GM23338 (cell line): ENCODE measurements at places on chromosomes 3 and 15. TPM values are rescaled to one million over a fixed set of nuclear protein-coding genes. Genes with fewer than 3 reads are reported as not detected.

CYP8B1 gene
- polyA plus RNA-seq: not detected in 2 replicates

POC1A gene
- 18.4 and 19.1 TPM in 2 replicates for polyA plus RNA-seq

XCR1 gene
- polyA plus RNA-seq: not detected in 2 replicates

TRAK1 gene
- 12.2 and 13.4 TPM in 2 replicates for polyA plus RNA-seq

GOLGA8T gene
- polyA plus RNA-seq: not detected in 2 replicates

PLS1 gene
- polyA plus RNA-seq: 18.0 and 18.4 TPM in 2 replicates

SLC12A8 gene
- polyA plus RNA-seq: 4.6 and 6.9 TPM in 2 replicates
